ENCODE measurements at places on chromosomes 12 and 14. TPM values are rescaled to one million over a fixed set of nuclear protein-coding genes. Genes with fewer than 3 reads are reported as not detected.

DNA sequence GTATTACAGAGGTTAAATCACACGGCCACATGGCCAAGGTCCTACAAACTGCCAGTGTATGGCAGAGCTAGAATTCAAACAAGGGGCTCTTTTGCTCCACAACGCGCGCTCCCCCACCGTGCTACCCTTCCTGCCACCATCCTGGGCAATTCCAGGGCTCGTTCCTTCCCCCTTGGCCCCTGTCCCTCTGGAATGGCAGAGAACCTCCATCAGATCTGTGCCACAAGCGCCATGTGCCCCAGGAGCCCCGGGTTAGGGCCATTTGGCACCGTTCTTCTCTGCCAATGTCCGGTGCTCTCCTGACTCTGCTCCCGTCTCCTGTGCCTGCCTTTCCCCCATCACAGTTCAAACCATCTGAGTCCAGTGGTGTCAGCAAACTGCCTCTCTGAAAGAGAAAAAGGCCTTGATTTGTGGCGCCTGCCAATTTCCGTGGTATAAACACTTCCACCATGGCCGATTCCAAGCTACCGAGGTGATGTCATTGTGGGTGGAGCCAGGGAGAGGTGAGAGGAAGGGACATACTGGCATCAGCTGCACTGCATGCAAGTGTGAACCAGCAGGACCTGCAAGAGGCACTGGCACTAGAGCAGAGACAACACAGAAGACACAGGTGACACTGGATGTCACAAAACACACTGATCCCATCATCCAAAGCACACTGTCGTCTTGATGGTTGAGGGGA lies 163.1 kb downstream of the CALM1 start:
- H3K27me3 ChIP-seq: no peaks in the 10 kb centered on the region
- H3K4me3 ChIP-seq: no peak overlapping the region
- DNase-seq: no peak
- no peaks in the 10 kb centered on the region for H3K36me3 ChIP-seq
- no peak overlapping the region for H3K27ac ChIP-seq
- no peaks in the 10 kb centered on the region for H3K4me1 ChIP-seq

- no peak overlapping the region for H3K4me3 ChIP-seq
- no peak for DNase-seq
- H3K4me1 ChIP-seq: no peaks in the 10 kb centered on the region
- no peaks in the 10 kb centered on the region for H3K27me3 ChIP-seq
- H3K27ac ChIP-seq: no peak overlapping the region
Observed at GRCh38 chr12:128178966-128179365, 88.0 kb upstream of the TMEM132C start.

GRCh38 chr12:131699434-131699833 lies 11.5 kb upstream of the SFSWAP start:
- H3K36me3 ChIP-seq: no peaks in the 10 kb centered on the region
- H3K27me3 ChIP-seq: peaks cover 2% of the 10 kb centered on the region
- no peak overlapping the region for H3K27ac ChIP-seq
- H3K4me3 ChIP-seq: no peak overlapping the region
- no peak for DNase-seq

DNA sequence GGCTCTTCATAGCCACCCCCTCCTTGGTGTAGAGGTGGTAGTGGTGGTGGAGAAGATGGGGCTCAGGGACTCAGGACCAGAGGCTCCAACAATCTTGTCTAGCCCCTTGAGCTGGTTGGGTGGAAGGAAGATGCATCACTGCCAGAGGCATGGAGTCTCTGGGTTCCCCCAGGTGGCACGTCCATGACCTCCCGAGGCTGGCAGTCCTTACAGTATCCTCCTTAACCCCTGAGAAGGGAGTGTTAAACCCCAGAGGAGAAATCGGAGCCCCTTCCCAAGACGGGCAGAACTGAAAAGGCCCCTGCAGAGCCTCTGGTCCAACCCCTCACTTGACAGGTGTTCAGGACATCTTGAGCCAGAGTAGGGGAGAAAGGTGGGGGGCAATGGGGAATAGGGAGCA lies 9.1 kb downstream of the KRT83 start:
- no peak overlapping the region for H3K4me3 ChIP-seq
- H3K27me3 ChIP-seq: peaks cover 59% of the 10 kb centered on the region
- H3K4me1 ChIP-seq: peaks cover 11% of the 10 kb centered on the region

DNA sequence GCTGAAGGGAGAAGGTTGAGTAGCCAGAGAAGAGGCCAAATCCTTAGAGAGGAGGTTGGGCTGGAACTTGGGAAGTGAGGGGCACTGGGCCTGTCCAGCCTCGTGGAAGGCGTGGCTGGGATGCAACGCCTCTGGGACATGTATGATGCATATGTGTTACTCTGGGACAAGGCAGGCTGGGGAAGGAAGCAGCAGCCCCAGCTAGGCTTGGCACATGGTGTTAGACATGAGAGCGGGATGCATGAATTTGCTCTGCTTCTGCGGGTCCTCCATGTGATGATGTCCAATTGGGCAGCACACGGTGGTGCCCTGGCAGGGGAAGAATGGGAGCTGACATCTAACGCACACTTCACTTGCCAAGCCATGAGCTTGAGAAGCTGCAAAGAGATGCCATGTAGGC lies 21.3 kb downstream of the PLEKHH1 start:
- H3K27me3 ChIP-seq: peaks cover 13% of the 10 kb centered on the region
- DNase-seq: no peak
- H3K27ac ChIP-seq: no peak overlapping the region

Gene PDE3A
- not detected for total RNA-seq

Gene KERA
- not detected for total RNA-seq
